ENCODE measurements at places on chromosomes 7 and 10.

DNA sequence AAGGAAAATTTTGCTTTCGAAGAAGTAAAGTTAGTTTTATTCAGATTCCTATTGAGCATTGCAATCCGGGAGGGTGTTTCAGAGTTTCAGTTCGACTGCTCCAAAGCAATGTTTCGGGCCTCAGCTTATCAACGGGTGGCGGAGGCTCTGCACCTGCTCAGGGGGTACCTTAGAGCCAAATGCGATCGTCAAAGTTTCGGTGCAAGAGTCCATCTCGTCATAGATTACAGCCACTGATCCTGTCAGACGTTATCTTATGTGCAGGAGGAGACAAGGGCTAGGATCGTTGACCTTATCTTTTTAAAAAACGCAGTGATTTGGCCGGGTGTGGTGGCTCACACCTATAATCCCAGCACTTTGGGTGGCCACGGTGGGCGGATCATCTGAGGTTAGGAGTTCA is 3.8 kb upstream of the COX19 start:
- DNase-seq = no peak

DNA sequence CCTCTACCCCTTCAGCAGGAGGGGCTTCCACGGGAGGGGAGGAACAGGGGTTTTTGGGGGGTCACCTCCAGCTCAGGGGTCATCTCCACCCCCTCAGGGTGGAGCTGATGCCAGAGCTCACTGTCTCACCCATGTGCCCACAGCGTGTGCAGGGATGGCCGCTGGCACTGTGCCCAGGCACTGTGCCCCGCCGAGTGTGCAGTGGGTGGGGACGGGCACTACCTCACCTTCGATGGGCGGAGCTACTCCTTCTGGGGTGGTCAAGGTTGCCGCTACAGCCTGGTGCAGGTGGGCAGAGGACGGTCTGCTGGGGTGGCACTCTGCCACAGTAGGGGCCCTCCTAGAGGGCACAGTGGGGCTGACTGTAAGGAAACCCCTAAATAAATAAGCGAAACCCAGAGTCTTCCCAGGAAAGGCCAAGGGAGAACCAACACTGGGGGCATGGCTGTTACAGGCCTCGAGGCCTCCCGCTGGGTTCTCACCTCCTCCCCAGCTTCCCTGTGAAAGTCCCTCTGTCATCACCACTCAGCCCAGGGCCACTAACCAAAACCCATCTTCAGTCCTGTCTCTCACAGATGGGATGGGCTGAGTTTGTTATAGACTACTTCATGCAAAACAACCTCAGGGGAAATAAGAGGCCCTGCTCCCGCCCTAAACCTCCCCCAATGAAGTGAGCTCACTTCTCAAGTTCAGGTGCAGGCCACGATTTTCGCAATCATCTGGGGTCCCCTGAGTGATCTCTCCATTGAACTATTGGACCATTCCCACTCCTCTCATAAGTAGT is 7.4 kb upstream of the ZNF467 start:
- no peak for DNase-seq

GRCh38 chr10:93475871-93476270 is 6.3 kb downstream of the MYOF start:
- no peak for DNase-seq

GRCh38 chr10:114021717-114022680 is 21.7 kb upstream of the ADRB1 start:
- DNase-seq = no peak

- DNase-seq = no peak
These were observed 25.2 kb downstream of the VCL start for GRCh38 chr10:74022926-74023629.
